ENCODE measurements at places on chromosomes 6 and 20. TPM values are rescaled to one million over a fixed set of nuclear protein-coding genes. Genes with fewer than 3 reads are reported as not detected.

DNA sequence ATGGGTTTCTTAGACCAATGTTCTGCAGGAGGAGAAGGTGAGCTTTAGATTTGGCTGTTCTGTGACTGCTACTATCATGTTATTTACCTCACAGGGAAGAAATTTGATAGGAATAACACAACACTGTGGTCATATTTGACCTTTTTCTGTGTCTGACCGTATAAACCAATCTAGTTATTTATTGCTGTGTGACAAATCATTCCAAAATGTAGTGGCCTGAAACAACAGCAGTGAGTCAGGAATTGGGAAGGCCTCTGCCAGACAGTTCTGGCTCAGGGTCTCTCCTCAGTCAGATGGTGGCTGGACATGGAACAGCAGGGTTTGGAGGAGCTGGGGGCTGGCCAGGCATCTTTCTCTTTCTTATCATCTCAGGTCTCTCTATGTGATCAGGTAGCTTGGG is 33.0 kb downstream of the RIPOR2 start:
- no peak for DNase-seq

DNA sequence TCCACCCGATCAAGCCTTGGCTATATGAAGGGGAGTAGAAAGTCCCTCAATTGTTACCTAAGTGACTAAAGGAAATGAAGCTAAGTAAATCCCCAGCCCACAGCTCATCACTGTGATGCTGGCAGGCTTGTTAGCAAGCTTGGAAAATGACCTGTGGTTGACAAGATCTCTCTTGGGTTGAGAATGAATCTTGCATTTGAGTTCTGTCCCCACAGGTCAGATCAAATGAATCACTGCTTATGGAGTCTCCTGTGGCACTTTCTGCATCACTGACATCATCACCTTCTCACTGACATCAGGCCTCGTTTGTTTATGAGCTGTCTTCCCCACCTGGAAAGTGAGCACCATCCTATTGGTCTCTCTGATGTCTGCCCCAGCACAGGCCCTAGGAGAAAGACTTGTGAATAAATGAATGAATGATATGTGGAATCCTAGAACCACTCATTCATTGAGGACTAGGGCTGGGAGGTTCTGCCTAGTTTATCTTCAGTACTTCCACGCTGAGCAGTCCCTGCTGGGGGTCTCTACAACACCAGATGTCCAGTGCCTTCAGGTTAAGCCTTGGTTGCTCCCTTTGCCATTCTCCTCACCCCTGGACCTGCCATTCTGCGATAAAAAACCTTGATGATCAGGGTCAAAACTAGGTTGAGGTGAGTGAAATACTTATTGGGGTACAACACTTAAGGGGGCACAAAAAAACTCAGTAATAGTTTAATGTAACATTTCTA is 318.4 kb upstream of the MOCS1 start:
- DNase-seq: no peak

GRCh38 chr6:143135797-143136561 is 75.3 kb downstream of the AIG1 start:
- DNase-seq: no peak

The PRR18 gene
- total RNA-seq: not detected

DNA sequence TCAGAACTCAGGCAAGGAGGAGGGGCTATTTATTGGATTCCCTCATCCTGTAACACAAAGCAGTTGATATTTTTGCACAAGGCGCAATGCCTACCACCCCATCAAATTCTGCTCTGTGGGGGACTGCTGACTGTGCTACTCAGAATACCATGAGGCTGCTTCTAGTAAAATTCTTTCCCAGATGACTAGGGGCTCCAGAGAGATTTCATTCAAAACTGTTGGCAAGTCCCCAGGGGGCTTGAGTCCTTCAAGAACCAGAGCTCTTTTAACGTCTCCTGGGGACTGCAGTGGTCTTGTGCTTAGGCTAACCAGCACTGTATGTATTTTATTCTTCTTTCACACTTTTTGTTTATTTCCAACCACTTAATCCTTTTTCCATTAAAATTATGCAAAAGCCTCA is 365.9 kb upstream of the AGPAT4 start:
- no peak for DNase-seq

DNA sequence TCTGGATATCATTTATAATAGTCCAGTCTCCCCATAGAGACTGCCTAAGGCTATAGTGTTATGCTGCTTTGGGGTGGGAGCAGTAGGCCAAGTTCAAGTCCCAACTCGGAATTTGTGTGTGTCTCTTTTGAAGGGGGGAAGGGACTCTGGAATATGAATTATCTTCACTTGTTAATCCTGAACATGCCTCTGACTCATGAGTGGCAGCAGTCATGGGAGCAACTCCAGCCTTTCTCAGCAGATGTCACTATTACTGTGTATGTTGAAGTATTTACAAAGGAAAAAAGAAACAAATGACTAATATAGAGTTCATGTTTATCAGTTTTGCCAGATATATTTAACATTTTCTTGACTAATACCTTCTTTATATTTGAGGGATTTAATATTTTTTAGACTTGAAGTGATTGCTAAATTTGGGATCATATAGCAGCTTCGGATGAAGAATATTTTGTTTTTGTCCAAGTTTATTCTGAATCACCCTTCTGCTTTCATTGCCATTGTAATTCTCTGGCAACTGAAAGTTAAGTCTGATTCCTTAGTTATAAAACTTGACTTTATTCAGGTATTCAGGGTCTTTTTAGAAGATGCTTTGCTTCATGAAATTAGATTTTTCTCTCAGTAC is 23.4 kb downstream of the FAM217A start:
- peak; percentile 26 for DNase-seq

DNA sequence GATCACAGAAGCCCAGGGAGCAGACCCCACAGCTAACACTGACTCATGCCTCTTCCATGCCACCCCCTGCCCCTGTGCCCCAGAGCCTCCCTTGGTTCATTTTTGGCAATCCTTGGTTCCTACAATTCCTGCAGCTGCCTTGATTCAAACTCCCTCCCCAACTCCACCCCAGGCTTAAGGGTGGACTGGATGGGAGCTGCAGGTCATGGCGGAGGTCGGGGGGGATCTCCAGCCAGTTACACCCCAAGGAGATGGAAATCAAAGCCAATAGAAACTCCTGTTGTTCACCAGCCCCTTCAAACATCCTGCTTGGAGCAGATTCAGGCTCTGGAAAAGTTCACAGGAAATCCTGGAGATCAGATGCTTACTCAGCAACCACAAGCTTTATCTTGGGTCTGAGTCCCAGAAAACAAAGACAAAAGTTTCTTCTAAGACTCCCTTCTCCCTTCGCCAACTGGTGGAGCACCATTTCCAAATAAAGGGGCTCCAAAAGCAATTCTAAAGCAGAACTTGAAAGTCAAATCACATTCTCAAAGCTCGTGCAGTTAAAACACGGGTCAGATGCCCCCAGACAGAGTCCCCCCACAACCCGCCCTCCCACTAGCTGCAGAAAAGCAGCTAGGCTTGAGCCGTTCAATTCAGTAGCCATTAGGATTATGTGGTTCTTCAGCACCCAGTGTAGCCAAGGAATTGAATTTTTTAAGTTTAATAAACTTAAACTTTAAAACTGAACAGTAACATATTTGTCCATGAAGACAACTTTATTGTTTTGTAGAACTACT is 149.5 kb downstream of the ANKRD60 start:
- DNase-seq: no peak

GRCh38 chr6:160992061-160992979 is 751 bp downstream of the MAP3K4 start:
- peak; percentile 34 for DNase-seq

DNA sequence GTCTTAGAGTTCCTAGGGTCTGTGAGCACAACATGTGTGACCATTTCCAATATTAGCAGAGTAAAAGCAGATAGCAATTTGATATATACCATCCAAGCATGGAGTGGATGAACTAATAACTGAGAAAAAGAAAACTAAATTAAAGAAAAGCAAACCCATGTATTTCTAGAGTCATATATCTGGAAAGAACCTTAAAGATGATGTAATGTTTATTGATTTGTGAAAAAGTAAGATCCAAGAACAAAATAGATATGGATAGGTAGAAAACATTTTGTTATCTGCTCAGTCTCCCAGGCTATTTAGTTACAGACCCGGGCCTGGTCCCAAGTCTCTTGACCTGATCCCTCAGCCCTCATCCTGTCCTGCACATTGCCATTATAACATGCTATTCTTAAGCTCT is 526.8 kb downstream of the EPM2A start:
- no peak for DNase-seq

The FAM184A gene
- 5.9 TPM for total RNA-seq

- no peak for DNase-seq
Observed at GRCh38 chr20:24421071-24421470, 48.4 kb upstream of the SYNDIG1 start.

DNA sequence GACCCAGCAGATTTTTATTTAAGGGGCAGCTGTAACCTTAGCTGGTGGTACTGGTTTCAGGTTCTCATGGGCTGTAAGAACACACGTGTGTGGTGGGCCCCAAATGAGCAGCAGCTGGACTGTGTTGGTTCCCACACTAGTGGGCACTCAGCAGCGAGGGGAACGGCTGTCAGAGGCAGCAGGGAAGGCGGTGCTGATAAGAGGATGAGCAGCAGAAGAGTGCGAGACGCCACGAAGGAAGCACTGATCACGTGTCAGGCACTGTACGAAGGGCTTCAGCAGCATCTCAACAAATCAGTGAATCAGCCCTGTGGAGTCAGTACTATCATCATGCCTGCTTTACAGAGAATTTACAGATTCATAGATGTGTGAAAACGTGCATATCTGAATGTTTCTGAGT is 41.0 kb upstream of the EMILIN3 start:
- no peak for DNase-seq

- DNase-seq: no peak
Observed at GRCh38 chr6:33203443-33204164, 851 bp upstream of the HSD17B8 start.

DNA sequence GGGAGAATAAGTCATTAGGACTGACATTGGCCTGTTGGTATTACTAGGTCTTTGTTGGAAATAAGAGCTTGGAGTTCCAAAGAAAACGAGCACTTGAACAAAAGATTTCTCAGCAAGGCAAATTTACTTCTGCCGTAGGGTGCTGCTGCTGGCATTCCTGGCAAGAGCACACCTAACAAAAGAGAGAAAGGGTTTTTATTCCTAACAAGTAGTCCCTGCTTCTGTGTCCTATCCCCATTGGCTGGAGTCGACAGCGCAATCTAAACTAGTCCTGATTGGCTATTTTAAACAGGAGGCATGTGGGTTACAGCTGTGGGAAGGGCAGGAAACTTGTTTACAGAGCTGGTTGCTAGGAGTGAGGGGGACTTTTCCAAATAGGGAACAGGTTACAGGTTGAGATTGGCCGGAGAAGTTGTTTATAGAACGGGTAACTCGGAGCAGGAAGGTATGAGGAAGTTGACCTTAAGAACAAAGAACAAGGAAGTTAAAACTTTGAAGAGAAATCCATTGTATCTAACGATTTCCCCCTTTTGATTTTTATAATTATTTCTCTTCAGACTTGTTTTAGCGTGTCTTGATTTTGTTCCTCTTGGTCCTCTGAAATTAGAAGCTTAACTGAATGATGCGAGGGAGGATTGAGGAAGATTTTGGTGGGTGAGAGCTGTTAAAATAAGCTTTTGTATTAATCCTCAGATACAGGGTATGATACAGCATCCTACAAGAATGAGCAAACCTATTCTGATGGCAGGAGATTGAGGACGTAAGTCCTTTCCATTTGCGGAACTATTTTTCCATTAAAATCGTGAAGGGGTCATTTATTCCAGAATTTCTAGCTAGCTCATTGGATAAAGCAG is 3.4 kb upstream of the ZNFX1 start:
- DNase-seq: no peak

GRCh38 chr6:33957892-33958525 is 154.2 kb upstream of the MLN start:
- DNase-seq: no peak

DNA sequence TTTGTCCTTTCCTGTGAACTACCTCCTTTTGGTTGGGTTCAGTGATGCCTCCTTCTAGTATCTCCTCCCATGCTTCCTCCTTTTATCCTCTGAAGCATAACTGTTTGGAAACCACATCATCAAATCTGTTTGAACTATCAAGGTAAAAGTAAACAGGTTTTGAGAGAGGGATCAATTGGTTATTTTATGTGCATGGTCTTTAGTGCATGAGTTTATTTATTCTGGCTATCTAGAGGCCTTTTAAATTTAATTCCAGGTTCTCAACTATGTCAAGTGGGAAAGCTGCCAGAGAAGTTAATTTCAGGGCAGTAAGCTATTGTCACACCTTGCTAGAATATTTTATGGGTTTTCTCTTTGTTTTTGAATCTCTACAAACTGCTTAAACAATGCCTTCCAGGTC is 54.1 kb downstream of the WASF1 start:
- no peak for DNase-seq

The CD93 gene
- total RNA-seq: 5.1 TPM

The DEFB113 gene
- not detected for total RNA-seq

GRCh38 chr6:170371080-170371479 is 64.5 kb downstream of the FAM120B start:
- DNase-seq: no peak

The BPIFA1 gene
- total RNA-seq: not detected

GRCh38 chr6:3227363-3228045 is at the start of gene TUBB2B:
Gene TUBB2B, minus strand, starts transcription at chr6:3227653. Its CDS starts 110 bp downstream, at chr6:3227543.
- DNase-seq: no peak

The C4B gene
- total RNA-seq: 3.4 TPM

GRCh38 chr6:147137986-147138385 is 66.2 kb upstream of the STXBP5 start:
- DNase-seq: no peak

The CAGE1 gene
- 0.08 TPM for total RNA-seq

The FAM229B gene
- total RNA-seq: 2.7 TPM

The CASS4 gene
- 13.2 TPM for total RNA-seq

GRCh38 chr20:42074944-42075343 is 456.8 kb upstream of the CHD6 start:
- no peak for DNase-seq

DNA sequence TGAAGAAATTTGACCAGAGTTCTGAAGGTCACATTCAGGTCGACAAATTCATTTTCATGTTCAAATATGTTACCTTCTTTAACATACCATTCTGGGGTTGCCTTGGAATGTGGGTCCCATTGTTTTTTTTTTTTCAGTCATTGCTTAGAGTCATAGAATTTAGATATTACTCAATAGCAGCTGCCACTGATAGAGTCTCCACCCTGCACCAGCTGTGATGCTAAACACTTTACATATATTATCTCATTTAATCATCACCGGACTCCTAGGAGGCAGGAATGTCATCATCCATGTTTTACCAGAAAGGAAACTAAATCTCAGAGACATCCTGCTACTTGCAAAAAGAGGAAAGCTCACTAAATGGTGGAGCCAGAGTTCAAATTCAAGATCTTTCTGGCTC is 204.7 kb downstream of the ESR1 start:
- DNase-seq: no peak

- peak; percentile 50 for DNase-seq
Observed at GRCh38 chr6:17156112-17156921, 54.5 kb downstream of the STMND1 start.

Measured in activated CD4-positive, alpha-beta memory T cell treated with anti-CD3 and anti-CD28 coated beads, Interleukin-2, amount 10 ng/mL, durations not matched to agents 7 days and 5 days (primary cell).